Coronary artery (tissue), 2 donors: ENCODE measurements at places on chromosomes 2 and 18.

GRCh38 chr2:142897807-142898206 is 20.3 kb downstream of the KYNU start:
- no peak for DNase-seq

DNA sequence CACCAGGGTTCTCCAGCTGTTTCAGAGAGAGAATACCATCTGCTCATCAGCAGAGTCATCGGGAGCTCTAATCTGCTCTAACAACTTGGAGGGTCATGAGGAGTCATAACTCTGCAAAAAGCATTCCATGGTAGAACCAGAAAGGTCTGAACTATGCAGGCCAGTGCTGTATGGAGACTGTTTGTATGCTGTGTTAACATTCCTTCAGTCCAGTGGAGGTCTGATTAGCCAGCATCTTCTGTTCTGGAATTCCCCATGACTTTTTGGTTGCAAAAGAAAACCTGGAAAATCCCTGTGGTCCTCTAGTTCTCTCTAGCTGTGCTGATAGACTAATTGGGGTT is 9.4 kb upstream of the ITGB6 start:
- DNase-seq = no peak

GRCh38 chr18:38646296-38646695 is 1080.7 kb upstream of the CELF4 start:
- DNase-seq = no peak

DNA sequence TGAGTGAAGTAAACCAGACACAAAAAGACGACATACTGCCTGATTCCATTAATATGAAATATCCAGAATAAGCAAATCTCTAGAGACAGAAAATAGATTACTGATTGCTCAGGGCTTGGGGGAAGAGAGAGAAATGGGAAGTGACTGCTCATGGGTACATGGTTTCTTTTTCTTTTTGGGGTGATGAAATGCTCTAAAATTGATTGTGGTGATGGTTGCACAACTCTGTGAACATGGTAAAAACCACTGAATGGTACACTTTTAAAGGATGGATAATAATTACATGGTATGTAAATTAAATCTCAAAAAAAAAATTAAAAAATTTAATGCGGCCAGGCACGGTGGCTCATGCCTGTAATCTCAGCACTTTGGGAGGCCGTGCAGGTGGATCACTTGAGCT is 39.3 kb downstream of the RPL31 start:
- no peak for DNase-seq

- DNase-seq = no peak
These were observed 1042.3 kb upstream of the NRXN1 start for GRCh38 chr2:52074130-52074719.

DNA sequence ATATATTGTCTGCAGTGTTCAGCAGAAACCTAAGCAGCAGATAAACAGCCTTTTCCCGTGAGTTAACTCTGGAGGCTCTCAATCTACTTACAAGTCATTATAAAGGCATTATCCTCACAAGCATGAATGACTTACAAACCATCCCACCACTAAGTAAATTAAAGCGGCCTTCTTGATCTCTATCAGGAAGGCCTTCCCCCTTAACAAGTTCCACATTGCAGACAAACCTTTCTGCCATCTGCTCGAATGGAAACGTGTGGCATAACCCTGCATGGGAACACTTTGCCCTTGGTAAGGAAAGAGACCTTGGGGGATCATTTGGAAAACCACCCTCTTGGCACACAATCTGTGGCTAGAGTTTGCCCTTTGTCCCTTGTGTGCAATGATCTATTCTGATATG is 199.5 kb downstream of the OSR1 start:
- DNase-seq = no peak

- DNase-seq = no peak
These were observed 1350.2 kb upstream of the FAM98A start for GRCh38 chr2:34949316-34949715.

GRCh38 chr2:42102591-42103450 is 55.0 kb downstream of the PKDCC start:
- DNase-seq = no peak

GRCh38 chr2:19785867-19786266 is 115.9 kb downstream of the TTC32 start:
- DNase-seq = peak; percentile 52
